ENCODE measurements at places on chromosomes 6 and 20.

DNA sequence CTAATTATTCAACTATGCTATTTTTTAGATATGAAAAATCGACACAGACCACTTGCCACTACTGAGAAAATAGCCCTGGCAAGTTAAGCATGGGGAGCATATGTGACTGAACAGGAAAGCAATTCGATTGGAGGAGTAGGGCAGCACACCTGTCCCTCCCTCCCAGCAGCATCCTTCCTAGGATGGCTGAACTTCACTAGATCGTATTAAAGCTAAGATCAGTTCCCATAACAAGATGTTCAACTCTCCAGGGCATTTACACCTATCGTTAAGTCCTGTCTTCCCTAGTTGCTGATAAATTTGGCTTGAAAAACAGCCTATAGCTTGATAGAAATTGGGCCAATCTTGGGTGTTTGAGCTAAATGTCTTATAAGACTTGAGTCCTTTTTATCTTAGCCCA lies 7.0 kb downstream of the PPP1R10 start:
- DNase-seq = no peak

GRCh38 chr6:24394061-24394779 lies 8.5 kb upstream of the MRS2 start:
- DNase-seq = no peak

DNA sequence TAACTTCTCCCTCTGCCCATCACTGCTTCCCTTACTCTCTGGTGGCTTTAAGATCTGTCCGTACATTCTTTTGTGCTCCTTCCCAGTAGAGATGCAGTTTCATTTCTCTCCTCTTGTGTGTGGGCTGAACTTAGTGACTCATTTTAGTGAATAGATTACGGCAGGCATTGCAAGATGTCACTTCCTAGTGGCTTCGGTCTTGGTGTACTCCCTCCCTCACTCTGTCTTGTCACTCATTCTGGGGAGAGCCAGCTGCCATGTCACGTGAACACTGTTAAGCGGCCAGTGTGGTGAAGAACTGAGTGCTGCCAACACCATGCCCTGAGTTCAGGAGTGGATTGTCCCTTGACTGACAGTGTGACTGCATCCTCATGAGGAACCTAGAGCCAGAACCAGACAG lies 115.9 kb downstream of the OTOR start:
- no peak for DNase-seq

DNA sequence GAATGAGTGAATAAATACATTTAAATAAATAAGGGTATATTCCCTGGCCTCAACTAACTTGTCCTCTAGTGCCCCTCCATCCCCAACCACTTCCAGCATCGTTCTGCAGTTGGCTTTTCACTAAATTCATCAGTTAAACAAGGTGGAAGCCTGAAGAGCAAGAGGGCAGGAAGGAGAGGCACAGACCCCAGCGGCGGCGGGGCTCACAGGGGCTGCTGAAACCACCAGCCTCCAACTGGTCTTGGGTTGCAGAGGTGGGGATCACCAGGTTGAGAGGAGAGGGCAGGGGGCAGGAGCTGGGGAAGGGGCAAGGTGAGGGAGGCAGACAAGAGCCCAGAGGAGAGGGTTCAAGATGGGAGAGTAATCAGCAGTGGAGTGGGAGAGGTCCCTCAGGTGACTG lies 27.1 kb downstream of the KCNK5 start:
- DNase-seq = no peak

- no peak for DNase-seq
These were observed 18.1 kb downstream of the ELMO2 start for GRCh38 chr20:46388201-46388836.

Data from stimulated activated naive B cell treated with anti-CD40 and anti-IgM and Interleukin-4, amounts not matched to agents 10 μg/mL and 1 μg/mL and 100 μg/mL, for 72 hours (primary cell).